ENCODE measurements at places on chromosomes 3 and 15. TPM values are rescaled to one million over a fixed set of nuclear protein-coding genes. Genes with fewer than 3 reads are reported as not detected.

The ITIH3 gene
- 2.8 TPM for total RNA-seq

The THOC7 gene
- total RNA-seq = 66.5 TPM

The NANOGP8 gene
- not detected for total RNA-seq

The ZKSCAN7 gene
- 5.7 TPM for total RNA-seq

The PRR20G gene
- total RNA-seq = not detected

The NUP210 gene
- 0.99 TPM for total RNA-seq

The LARP6 gene
- 49.7 TPM for total RNA-seq

The COL8A1 gene
- total RNA-seq = 34.6 TPM

The MEGF11 gene
- not detected for total RNA-seq

The GOLGA6A gene
- not detected for total RNA-seq

The DNAH12 gene
- total RNA-seq = under 0.01 TPM

The TUSC7 gene
- not detected for total RNA-seq

The EPHB1 gene
- total RNA-seq = 1.5 TPM

The OXNAD1 gene
- 7.8 TPM for total RNA-seq

The GOLGA6D gene
- not detected for total RNA-seq

The SLC28A2 gene
- not detected for total RNA-seq

The MYO5C gene
- 0.50 TPM for total RNA-seq

The CEP19 gene
- total RNA-seq = 3.3 TPM

The SLC22A13 gene
- total RNA-seq = 0.13 TPM

The ITPKA gene
- total RNA-seq = 1.7 TPM

The LRRC31 gene
- not detected for total RNA-seq

Data from aortic smooth muscle cell (primary cell).